ENCODE measurements at places on chromosomes 7 and 10. TPM values are rescaled to one million over a fixed set of nuclear protein-coding genes. Genes with fewer than 3 reads are reported as not detected.

- DNase-seq: no peak
Observed at GRCh38 chr10:110045772-110046171, 38.0 kb downstream of the ADD3 start.

PTPRE gene
- 80.4 TPM for total RNA-seq

- no peak for DNase-seq
Observed at GRCh38 chr7:2148189-2148588, 84.6 kb downstream of the MAD1L1 start.

DNA sequence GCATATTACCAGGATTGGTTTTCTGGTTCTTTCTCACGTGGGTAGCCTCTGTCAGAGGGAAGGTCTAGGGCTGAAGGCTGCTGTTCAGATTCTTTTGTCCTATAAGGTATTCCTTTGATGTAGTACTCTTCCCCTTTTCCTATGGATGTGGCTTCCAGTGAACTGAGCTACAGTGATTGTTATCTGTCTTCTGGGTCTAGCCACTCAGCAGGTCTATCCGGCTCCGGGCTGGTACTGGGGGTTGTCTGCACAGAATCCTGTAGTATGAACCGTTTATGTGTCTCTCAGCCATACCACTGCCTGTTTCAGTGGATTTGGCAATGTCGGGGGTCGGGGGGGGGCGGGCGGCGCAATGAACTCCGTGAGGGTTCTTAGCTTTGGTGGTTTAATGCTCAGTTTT is 84.5 kb upstream of the C10orf90 start:
- no peak for DNase-seq

GRCh38 chr7:502296-502695 is 17.4 kb downstream of the PDGFA start:
- peak; percentile 3 for DNase-seq

DNA sequence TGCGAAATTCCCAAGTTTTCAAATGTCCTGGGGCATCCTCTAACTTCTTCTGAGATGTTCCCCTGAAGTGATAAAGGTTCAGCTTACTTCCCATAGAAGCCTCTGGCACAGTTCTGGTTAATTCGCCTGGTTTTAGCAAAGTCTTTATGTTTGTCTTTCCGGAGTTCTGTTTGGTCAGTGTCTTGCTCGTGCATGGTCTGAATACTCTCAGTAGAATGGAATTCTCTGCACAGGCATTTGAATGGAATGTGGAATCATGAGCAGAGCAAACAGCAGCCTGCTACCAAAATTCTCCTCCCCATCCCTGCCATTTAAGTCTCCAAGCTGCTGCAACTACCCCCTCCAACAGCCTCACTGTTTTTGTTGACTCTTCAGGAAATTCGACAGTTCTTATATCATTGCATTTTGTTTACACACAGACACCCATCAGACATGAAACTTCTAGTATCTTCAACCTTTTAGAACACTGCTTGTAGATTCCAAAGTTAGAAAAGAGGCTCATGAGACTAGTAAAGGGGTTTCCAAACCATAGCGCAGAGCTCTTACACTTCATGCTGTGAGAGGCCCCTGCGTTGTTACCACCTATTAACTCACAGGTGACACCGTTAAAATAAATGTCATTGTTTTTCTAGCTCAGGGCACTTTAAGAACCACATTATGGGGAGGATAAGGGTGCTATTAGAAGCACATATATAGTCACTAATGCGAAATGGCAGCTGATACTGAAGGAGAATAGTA is 129.7 kb downstream of the PLCE1 start:
- no peak for DNase-seq

Data from CD8-positive, alpha-beta T cell (primary cell).